Stimulated activated CD4-positive, alpha-beta T cell treated with anti-CD3 and anti-CD28 coated beads, Interleukin-2, amount 100 ng/mL, for 48 hours (primary cell): ENCODE measurements at places on chromosomes 5 and 9.

GRCh38 chr9:88037285-88037845, 63.0 kb upstream of the CDK20 start:
- DNase-seq = no peak

GRCh38 chr5:14267166-14267838, 124.2 kb downstream of the TRIO start:
- no peak for DNase-seq

- no peak for DNase-seq
Measured at GRCh38 chr5:73631500-73631899, 5.5 kb downstream of the ARHGEF28 start.

- no peak for DNase-seq
Measured at GRCh38 chr5:123605822-123606221, 93.8 kb downstream of the CSNK1G3 start.

GRCh38 chr5:169146158-169146557, 154.8 kb downstream of the SLIT3 start:
- DNase-seq = no peak

GRCh38 chr5:133322743-133323142, 270.9 kb downstream of the HSPA4 start:
- no peak for DNase-seq

- DNase-seq = no peak
Measured at GRCh38 chr9:85040146-85040545, 370.6 kb downstream of the NTRK2 start.

DNA sequence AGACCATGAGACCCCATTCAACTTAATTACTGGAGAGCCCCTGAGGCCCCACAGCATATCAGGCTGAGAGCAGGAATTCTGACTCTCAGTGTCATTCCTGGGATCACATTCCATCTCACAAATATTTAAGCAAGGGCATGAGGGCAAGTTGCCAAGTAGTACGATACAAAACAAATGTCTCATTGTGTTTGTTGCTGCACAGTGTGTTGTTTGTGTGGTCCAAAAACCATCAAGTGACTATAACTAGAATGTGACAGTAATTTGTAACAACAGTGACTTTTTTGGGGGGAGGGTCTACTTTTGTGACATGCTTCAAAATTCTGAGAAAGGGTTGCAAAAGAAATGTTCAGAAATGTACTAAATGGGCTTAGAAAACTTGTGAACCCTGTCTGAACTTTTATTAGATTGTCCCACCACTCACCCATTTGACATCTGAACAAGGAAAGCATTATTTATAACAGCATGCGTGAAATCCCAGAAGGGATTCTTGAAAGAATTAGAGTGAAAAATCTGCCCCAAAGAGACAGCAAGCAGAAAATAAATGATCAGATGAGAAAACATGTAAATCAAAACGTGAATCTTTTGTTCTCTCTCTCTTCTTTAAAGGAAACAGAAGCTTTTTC, 347.0 kb downstream of the NTRK2 start:
- no peak for DNase-seq

- DNase-seq = no peak
Measured at GRCh38 chr5:125612181-125612721, 811.0 kb upstream of the GRAMD2B start.

DNA sequence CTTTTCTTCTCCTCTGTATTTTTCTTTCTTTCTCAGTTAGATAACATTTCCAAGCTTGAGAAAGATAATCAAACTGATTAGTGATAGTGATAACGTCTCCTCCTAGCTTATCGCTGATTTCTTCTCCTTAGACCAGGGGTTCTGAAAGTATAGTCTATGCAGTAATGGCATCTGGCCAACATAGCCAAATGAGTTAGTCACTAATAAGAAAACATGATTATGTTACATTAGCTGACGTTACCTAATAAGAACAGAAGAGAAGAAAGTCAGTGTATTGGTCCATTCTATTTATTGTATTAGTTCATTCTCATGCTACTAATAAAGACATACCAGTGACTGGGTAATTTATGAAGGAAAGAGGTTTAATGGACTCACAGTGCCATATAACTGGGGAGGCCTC, 111.2 kb downstream of the STRBP start:
- no peak for DNase-seq
